Spinal cord (tissue), 10 donors: ENCODE measurements at places on chromosomes 6 and 20.

DNA sequence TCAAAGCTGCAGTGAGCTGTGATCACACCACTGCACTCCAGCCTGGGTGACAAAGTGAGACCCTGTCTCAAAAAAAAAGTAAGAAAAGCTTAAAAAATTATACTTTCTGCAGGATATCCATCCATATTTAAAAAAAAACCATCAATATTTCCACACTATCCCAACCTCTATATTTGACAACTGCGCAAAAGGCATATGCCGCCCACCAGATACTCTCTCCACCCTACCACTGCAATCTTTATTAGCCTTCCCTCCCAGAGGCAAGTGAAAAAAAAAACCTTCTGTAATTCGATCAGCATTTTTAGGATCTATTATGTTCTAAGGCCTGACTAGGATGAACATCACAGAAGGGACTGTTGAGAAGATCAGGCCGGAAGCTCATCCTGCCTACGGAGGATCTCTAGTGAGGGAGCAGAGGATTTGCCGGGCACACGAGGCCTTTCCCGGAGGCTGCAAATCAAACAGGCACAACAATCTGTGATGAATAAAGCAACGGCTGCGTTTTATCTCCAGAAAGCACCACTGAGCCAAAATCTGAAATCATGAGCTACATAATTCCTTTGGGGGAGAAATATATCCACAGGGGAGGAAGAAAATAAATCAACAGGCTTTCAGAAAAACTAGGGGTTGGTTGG lies 65.9 kb downstream of the GFOD1 start:
- no peak for DNase-seq

DNA sequence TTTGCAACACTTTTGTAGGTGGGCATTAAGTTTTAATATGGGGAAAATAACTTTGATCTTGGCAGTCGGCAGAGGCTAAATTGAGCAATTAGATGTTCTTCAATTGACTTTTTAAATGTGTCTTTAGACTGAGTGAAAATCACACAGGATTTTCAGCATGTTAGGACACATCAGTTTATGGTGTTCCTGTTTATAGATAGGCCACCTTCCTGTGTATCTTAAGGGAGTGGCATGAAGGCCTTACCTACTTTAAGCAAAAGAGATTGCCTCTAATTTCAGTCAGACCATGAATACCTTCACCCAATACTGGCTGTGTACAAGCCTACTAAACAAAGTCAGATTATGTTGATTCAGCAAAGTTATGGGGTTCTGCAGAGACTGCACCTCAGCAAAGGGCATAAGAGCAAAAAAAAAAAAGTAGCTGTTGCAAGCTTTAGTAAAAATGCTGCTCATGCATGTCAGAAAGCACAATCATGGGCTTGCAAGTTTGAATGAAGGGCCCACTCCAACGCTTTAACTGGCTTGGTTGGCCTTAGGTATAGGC lies 848.4 kb downstream of the PHF3 start:
- no peak for DNase-seq

- no peak for DNase-seq
Measured at GRCh38 chr6:106800379-106800778, 171.0 kb downstream of the QRSL1 start.

- DNase-seq = no peak
Measured at GRCh38 chr20:56380375-56380774, 11.6 kb downstream of the AURKA start.

GRCh38 chr6:67287566-67287965 lies 1347.5 kb upstream of the ADGRB3 start:
- DNase-seq = no peak

DNA sequence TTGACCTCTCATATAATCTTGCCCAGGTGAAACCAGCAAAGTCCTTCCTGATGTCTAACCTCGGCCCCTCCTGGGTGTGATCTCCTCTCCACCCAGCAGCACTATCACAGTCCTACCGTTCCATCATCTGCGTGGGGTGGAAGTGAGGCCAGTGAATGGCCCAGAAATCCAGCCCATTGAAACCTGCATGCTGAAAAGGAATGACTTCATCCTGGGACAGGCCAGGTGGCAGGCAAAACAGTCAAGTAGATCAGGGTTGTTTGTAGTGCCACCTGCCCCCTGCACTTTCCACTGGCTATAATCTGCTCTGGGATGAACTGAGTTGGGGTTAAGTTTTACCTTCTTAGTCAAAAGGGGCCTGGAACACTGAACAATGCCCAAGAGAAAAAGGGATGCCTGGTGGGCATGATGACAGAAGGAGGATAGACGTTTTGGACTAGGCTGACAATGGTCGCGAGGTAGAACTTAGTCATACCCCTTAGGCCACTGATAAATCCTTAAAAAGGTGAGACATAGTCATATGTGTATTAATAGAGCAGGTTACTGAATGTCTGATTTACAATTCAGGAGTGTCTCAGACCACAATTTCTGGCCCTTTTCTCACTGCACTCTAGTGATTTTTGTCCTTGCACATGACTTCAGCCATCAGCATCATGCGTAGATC lies 8.1 kb upstream of the HSP90AB1 start:
- DNase-seq = no peak

DNA sequence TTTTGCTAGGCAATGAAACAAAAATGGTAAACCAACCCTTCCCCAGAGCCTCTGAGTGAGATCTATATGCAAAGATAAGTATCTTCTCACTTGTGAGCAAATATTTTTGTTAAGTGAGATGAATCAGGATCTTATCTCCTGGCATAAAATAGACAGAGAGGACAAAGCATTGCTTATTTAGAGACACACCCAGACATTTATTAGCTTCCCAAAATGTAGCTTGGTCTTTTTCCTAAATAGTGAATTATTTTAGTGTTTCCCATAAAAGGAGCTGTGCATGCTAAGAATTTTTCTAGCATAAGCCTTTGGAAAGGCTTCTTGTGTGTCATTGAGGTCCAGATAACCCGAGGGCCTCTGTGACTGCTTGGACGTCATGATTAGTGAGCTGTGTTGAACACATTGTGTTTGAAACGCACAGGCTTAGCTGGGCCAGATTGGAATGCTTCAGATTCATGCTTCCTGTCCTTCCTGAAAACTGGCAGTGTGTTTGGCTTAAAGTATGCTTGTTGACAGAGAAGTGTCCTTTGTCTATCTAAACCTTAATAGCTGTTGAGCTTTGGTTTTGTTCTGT lies 16.5 kb downstream of the MTHFD1L start:
- DNase-seq = no peak

GRCh38 chr6:170210026-170210390 lies 80.9 kb downstream of the DLL1 start:
- DNase-seq = no peak

GRCh38 chr20:17327185-17328148 lies 100.6 kb downstream of the PCSK2 start:
- no peak for DNase-seq

DNA sequence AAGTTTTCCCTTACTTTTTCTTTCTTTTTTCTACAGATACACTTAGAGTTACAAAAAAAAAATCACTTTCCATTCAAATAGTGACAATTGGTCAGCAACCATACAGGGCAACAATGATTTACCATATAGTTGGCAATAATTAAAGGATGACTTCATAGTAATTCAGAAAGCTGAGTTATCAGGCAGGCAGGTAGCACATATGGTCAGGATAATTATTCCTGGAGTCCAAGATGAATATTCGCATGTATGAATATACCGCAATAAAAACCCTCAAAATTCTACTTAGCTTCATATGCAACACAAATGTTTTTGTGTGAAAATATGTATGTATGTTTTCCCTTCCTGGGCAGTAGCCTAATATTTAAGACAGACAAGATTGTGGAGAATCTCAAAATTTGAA lies 34.5 kb downstream of the COL19A1 start:
- no peak for DNase-seq

- DNase-seq = no peak
Measured at GRCh38 chr6:37585523-37585905, 85.8 kb upstream of the CCDC167 start.

DNA sequence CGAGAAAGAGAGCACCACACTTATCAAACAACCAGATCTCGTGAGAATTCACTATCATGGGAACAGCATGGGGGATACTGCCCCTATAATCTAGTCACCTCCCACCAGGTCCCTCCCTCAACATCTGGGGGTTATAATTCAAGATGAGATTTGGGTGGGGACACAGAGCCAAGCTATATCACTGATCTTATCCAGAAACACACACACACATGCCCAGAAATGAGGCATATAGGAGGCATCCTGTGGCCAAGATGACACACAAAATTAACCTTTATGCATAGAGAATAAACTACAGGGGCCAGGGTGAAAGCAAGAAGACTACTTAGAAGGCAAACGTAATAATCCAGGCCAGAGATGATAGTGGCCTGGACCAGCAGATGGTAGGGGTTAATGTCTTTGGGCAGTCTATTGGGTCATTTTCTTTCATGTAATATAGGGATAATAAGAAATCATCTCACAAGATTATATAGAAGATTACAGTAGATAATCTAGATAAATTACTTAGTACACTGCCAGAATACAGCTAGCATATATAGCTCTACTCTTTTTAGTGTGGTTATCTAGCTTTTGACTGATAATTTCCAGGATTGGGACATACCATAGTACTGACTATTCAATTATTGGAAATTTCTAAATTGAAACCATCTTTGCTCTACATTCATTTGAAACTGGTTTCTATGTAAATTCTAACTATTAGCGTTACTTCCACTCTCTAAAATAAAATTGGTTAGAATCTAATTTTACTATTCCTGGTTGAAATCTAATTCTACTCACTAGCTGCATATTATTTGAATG lies 20.0 kb downstream of the RNF144B start:
- DNase-seq = no peak

DNA sequence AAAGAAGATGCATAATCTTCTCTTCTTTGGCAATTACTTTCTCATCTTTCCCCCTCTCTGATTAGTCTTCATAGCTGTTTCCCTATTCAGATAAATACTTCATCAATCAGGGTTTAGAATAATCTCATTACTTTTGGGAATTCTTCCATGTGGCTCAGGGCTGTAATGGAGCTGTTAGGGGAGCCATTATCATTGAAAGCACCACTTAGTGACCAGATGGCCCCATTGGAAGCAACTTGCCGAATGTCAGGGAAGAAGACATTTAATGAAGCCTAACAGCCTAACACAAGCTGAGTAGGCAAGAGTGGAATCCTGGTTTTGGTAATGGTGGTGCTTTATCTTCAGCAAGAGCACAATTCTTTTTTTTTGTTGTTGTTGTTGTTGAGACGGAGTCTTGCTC lies 45.0 kb downstream of the TIAM2 start:
- DNase-seq = no peak

GRCh38 chr6:136723780-136724179 lies 68.5 kb downstream of the MAP3K5 start:
- no peak for DNase-seq

DNA sequence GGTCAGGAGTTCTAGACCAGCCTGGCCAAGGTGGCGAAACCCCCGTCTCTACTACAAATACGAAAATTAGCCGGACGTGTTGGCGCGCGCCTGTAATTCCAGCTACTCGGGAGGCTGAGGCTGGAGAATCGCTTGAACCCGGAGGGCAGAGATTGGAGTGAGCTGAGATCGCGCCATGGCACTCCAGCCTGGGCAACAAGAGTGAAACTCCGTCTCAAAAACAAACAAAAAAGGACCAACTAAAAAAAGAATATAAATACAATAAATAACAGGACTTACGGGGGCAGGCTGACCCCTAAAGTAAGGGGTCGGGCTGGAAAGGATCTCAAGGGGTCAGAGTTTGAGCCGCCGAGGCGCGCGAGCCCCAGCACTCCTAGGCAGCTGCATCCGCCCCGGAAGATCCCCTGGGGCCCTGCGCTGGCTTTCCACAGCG lies 509 bp upstream of the TPD52L2 start:
- DNase-seq = no peak

DNA sequence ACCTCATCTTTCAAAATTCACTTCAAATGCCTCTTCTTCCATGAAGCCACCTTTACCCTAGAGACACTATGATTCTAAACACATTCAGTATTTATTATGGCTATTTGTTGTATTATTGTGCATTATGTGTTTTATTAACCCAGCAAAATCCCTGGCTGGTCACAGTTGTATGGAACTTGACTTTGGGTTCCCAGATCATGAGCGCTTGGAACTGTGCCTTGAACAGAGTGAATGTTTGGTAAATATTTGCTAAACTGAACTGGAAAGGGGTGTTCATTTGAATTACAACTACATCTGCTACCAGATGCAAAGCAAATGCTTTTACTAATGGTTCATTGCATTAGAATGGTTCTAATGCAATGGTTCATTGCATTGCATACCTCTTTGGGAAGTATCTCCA lies 259.8 kb downstream of the PKHD1 start:
- no peak for DNase-seq

- no peak for DNase-seq
Measured at GRCh38 chr6:115001731-115002350, 659.0 kb upstream of the HS3ST5 start.

DNA sequence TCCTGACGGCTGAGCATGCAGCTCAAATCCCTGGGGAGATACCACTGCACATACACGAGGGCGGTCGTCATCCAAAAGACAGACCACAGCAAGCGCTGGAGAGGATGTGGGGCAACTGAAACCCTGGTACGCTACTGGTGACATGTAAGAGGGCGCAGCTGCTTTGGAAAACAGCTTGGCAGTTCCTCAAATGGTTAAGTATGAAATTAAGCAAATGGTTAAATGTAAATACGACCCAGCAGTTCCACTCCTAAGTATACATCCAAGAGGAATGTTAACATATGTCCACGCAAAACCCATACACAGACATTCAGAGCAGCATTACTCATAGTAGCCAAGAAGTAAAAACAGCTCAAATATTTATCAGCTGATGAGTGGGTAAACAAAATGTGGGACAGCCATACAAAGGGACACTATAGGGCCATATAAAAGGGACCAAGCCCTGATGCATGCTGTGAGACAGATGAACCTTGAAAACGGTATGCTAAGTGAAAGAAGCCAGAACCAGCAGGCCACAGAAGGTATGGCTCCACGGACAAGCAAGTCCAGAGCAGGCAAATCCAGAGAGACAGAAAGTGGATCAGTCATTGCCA lies 38.5 kb downstream of the RIPOR3 start:
- no peak for DNase-seq

- no peak for DNase-seq
Measured at GRCh38 chr20:17541596-17541995, 10.4 kb upstream of the BFSP1 start.

DNA sequence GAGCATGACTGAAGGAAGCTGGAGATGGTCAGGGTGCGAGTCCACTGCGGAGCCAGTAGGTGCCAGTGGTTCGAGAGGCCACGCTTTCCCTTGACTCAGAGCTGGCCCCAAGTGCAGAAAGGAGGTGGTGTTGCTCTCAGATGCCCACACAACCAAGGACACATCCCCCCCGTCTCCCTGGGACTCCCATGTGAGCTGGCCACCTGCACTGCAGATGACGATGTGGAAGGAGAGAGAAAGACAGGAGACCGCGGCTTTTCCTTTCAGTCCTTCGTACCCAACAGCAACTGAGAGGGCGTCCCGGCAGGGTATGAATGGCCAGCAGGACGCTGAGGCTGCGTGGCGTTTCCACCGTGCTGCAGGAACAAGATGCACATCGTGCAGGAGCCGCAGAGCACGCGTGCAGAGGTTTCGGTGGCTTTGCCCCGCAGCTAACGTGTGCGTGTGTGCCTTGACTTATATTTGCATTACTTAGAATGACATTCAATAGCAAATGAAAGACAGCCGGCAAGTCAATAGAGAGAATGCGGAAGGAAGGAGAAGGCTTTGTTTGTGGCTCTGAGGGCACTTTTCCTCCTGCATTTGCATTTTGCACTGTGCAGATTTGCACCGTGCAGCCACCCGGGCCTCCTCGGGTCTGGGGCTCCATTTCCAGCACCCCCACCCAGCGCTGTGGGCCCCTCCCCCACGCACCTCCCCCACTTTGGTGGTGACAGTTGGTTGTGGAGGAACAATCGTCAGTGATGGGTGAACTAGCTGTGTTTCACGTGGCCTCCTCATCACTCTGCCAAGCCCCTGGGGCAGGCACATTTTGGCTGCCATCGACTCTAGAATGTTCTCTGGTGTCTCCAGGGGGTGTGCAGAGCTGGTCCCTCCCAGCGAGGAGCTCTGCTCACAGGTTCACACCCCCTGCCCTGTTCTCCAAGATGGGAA lies 26.4 kb upstream of the BHLHE23 start:
- peak; percentile 72 for DNase-seq
